Endothelial cell of umbilical vein (primary cell): ENCODE measurements at places on chromosomes 12 and 14. TPM values are rescaled to one million over a fixed set of nuclear protein-coding genes. Genes with fewer than 3 reads are reported as not detected.

The NACA gene
- polyA plus RNA-seq, result 130 and 260 TPM in 2 replicates

The INSM2 gene
- polyA plus RNA-seq, result not detected in 2 replicates

The GLI1 gene
- 0.10 and 0.14 TPM in 2 replicates for polyA plus RNA-seq

The CAPS2 gene
- polyA plus RNA-seq, result 0.61 and 0.64 TPM in 2 replicates

The NR2C1 gene
- 15.6 and 21.0 TPM in 2 replicates for polyA plus RNA-seq

The SLC17A8 gene
- not detected in 2 replicates for polyA plus RNA-seq

The EGLN3 gene
- 0.06 TPM in 1 of 2 replicates, not detected in the other for polyA plus RNA-seq

The CACNA2D4 gene
- polyA plus RNA-seq, result 0.58 and 0.67 TPM in 2 replicates

The KITLG gene
- 2.7 and 3.8 TPM in 2 replicates for polyA plus RNA-seq

The PSMD9 gene
- polyA plus RNA-seq, result 89.9 and 118 TPM in 2 replicates
